ENCODE measurements at places on chromosomes 6 and 20. TPM values are rescaled to one million over a fixed set of nuclear protein-coding genes. Genes with fewer than 3 reads are reported as not detected.

The ZC2HC1B gene
- not detected for total RNA-seq

The FNDC11 gene
- 0.78 TPM for total RNA-seq

The PARD6B gene
- 1.9 TPM for total RNA-seq

The TRPC4AP gene
- total RNA-seq = 78.5 TPM

The IP6K3 gene
- total RNA-seq = 6.6 TPM

The NEURL2 gene
- 7.6 TPM for total RNA-seq

The BPIFA1 gene
- not detected for total RNA-seq

The MLN gene
- total RNA-seq = not detected

The MDFI gene
- total RNA-seq = 123 TPM

The SCRT2 gene
- total RNA-seq = not detected

The PTGIS gene
- total RNA-seq = 6.3 TPM

The SCUBE3 gene
- 0.16 TPM for total RNA-seq

The SLC22A7 gene
- not detected for total RNA-seq

The NRSN1 gene
- total RNA-seq = not detected

The RAE1 gene
- 42.4 TPM for total RNA-seq

The C6orf52 gene
- 3.9 TPM for total RNA-seq

Data from epithelial cell of alveolus of lung (primary cell).